Cortex of kidney (tissue), 1 donor: ENCODE measurements at places on chromosomes 12 and 14.

GRCh38 chr12:108833757-108834472 is 23.5 kb downstream of the SSH1 start:
- DNase-seq = no peak

GRCh38 chr14:69543341-69544115 is 31.1 kb downstream of the CCDC177 start:
- DNase-seq = no peak

GRCh38 chr12:68461645-68462044 is 129.5 kb upstream of the MDM1 start:
- no peak for DNase-seq

DNA sequence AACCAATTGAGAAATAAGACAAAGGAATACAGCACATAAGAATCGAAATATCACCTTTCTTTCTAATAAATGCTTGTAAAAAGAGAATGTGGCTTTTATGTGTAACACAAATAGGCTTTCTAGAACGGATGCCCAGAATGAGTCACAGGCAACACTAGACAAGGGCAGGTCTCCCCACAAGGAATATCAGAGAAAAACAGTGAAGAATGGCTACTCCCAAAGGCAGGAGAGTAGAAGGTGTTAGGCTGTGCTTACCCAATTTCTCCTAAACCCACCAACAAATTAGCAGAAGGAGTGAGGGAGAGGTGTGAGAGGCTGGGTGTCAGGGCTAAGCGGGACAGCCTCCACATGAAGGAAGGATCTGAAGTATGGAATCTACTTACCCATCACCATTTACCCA is 55.2 kb downstream of the GALNT4 start:
- no peak for DNase-seq

DNA sequence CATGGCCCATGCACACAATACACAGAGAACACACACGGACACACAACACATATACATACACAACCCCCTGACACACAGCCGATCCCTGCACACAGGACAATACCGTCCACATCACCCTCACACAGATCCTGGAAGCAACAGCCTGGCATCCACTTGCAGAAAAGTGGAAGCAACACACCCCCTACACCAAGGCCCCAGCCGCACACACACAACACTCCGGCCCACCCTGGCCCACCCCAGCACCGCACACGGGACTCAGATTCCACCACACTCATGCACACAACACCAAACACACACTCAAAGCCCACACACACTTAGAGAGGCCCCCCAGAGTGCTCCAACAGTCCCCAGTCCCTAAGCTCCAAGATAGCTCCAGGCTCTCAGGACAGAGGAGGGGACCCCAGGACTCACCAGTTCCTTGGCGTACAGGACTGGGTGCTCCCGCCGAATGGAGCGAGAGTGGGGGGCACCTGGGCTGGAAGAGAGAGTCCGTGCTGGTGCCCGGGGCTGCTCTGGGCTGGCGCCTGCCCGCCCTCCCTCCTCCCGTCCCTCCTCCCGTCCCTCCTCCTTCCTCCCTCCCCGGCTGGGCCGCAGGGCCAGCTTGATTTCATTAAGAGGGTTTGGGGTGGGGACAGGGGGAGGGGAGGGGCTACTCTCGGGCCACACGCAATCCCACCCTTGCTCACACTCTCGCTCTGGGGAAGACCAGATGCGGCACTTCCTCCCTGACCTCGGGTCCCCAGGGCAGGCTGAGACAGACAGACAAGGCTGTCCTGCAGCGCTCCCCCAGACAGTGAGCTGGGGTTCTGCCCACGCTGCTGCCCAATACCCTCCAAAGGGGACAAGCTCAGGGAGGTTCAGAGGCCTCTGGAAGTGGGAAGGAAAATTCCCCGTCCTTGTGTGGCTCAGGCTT is at the start of gene TMEM119:
TSS of gene TMEM119 (minus strand) at position 526 of the 913 bp plus-strand sequence. CDS start 5,701 bp downstream, outside the sequence.
- DNase-seq = no peak

- no peak for DNase-seq
These were observed 10.2 kb downstream of the ASPG start for GRCh38 chr14:104095426-104096310.

DNA sequence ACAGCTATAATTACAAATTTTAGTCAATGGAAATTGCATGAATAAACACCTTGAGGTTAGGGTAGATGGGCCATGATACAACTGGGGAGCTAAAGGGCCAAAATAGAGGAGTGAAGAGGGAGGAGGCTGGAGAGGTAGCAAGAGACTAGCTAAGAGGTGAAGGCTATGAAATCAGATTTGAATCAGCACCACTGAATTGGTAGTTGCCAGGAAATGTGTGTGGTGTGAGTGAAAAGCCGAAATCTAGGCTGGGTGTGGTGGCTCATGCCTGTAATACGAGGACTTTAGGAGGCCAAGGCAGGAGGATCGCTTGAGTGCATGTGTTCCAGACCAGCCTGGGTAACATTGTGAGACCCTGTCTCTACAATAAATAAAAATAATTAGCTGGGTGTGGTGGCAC is 22.7 kb downstream of the YY1 start:
- no peak for DNase-seq

GRCh38 chr12:26839512-26839911 is 6.5 kb upstream of the ITPR2 start:
- no peak for DNase-seq

- no peak for DNase-seq
These were observed 26.5 kb upstream of the CORO1C start for GRCh38 chr12:108757856-108758255.

- DNase-seq = no peak
These were observed 11.7 kb upstream of the MYL2 start for GRCh38 chr12:110932046-110932445.
